ENCODE measurements at places on chromosomes 3 and 15. TPM values are rescaled to one million over a fixed set of nuclear protein-coding genes. Genes with fewer than 3 reads are reported as not detected.

GRK7 gene
- total RNA-seq, result not detected

MYRIP gene
- total RNA-seq, result not detected

GRCh38 chr15:70314018-70314354 lies 216.3 kb upstream of the TLE3 start:
- DNase-seq, result no peak

GRCh38 chr3:160346511-160346910 lies 52.5 kb downstream of the IFT80 start:
- DNase-seq, result no peak

- no peak for DNase-seq
These were observed 27.0 kb downstream of the TM4SF4 start for GRCh38 chr3:149501524-149501923.

DNA sequence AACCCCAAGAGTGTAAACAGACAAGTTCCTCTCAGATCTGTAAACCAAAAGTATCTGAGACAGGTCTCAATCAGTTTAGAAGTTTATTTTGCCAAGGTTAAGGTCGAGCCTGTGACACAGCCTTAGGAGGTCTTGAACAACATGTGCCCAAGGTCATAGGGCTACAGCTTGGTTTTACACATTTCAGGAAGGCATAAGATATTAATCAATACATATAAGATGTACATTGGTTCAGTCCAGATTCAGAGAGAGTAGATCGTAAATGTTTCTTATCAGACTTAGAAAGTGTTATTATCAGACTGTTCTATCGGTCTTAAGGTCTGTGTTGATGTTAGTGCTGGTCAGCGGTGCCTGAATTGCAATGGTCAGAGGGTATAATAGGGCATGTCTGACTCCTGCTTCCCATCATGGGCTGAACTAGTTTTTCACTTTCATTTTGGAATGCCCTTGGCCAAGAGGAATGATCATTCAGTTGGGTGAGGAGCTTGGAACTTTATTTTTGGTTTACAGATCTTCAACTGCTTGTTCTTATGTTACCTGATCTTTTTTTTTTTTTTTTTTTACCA lies 27.0 kb upstream of the MFGE8 start:
- DNase-seq, result no peak

CDAN1 gene
- 8.7 TPM for total RNA-seq

- no peak for DNase-seq
These were observed 12.1 kb upstream of the UBE2Q2 start for GRCh38 chr15:75830910-75831805.

DNA sequence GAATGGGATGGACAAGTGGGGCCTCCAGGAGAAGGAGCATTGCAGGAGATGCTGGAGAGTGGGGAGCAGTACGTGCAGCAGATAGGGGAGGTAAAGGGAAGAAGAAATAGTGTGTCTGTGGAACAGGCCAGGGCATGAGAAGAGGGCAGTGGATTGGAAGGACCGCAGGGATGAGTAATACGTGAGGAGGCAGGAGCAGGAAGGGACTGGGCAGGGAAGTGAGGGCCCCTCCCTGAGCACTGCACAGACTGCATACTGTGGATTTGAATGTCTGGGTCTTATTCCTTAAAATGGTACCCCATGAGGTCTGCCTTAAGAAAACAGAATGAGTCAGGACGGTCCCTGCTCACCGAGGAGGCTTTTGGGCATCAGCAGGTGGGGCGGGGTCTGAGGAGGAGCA lies 210.0 kb upstream of the NDN start:
- DNase-seq, result no peak
